ENCODE measurements at places on chromosomes 2 and 18.

- no peak for DNase-seq
These were observed 182.4 kb upstream of the TMEFF2 start for GRCh38 chr2:192377173-192377572.

GRCh38 chr18:75497576-75498235, 70.2 kb upstream of the SMIM21 start:
- no peak for DNase-seq

- DNase-seq = no peak
These were observed 9.2 kb upstream of the DNAH7 start for GRCh38 chr2:196077821-196078220.

DNA sequence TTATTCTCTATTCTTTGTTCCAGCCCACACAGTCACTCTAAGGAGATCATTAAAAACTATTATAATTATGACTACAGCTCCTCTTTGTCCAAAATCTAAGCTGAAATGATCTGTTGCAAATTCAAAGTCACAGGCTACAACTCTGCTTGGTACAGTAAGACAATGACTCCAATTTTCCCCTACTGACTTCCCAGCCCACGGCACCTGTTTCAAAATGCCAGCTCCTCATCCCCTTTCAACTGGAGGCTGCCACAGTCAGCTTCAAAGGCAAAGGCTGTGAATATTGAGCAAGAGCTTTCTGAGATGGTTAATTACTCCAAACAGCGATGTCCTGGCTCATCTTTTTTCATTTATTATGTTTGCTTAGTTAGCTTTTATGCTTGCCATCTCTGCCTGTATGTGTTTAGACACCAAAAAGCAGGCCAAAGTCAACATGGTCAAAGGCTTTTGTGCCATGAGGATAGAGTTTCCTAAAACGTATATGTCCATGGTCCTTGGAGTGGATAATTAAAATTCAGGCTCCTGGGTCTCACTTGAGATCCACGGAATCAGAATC, 141.1 kb downstream of the DOCK10 start:
- DNase-seq = no peak

DNA sequence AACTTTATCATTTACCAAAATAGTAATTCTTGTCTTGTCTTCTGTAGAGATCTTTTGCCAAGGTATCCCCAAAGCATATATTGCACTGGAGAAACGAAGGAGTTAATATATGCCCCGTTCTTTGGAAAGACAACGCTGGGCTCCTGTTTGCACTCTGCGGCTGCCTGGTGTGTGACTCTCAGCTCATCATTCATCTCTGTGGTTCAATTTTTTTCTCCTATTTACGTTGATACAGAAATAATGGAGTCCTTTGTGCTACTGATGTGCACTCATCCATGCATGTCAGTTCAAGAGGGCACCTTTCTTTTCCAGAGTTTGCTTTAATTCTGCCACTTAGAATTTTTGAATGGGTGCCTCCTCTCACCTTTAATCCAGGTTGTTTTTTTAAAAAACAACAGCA, 655.5 kb downstream of the DCDC2C start:
- DNase-seq = no peak

GRCh38 chr18:68316636-68317035, 398.3 kb downstream of the TMX3 start:
- DNase-seq = no peak

Measured in activated gamma-delta T cell treated with anti-CD3 and anti-CD28 coated beads, Interleukin-2, amount 50 U/mL, for 16 hours (primary cell).